Gastroesophageal sphincter (tissue), 4 donors: ENCODE measurements at places on chromosomes 1 and 21.
A peak's percentile ranks its signal among the peaks of the same experiment; 100 is the strongest.

DNA sequence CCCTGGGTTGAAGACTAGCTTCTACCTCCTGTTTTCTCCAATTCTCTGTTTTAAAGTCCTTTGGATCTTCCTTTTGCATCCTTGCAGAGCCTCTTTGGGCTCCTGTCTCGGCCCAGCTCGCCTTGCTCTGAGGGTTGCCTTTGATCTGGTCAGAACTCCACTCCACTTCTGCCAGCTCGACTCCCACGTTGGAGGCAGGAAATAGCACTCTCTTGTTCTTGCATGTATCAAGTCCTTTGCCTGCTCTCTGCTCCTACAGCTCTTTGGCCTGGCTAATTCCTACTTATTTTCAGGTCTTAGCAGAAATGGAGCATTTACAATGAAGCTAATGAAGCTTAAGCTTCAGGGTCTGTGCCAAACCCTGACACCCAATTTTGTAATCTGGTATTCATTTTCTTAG is 21.1 kb upstream of the B3GALNT2 start:
- ATAC-seq: no peak

- ATAC-seq: no peak
Observed at GRCh38 chr21:32233055-32233546, 45.7 kb downstream of the MIS18A start.

- no peak for ATAC-seq
Observed at GRCh38 chr1:3172431-3173380, 103.7 kb downstream of the PRDM16 start.

- ATAC-seq: peak; percentile 10
Observed at GRCh38 chr1:210252621-210253051, 20.0 kb downstream of the SERTAD4 start.

DNA sequence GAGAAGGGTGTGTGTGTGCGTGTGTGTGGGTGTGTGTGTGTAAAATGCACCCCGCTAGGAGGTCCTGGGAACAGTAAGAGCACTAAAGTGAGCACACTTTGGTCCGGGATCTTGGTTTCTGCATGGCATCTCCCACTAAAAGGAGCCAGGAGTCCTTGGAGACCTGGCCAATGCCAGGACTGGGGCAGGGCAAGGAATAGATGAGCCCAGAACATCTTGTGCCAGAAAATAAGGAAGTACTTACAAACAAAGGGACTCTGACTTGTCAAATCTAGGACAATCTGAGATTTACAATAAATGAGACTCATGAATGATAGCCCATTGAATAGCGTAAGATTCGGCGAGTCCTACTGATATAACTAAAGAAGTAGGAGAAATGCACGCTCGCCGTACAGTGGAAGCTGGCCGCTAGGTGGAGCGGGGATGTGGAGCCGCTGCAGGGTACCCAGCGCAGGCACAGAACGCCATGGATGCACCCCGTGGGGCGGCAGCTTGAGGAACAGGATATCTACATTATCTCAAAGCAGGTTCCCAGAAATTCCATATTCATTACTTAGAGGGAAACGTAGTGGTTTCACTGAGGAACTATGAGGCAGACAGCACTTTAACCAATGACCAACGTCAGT is 7.1 kb downstream of the SLC37A1 start:
- no peak for ATAC-seq

GRCh38 chr1:54302951-54303843 is 103.0 kb downstream of the SSBP3 start:
- no peak for ATAC-seq

DNA sequence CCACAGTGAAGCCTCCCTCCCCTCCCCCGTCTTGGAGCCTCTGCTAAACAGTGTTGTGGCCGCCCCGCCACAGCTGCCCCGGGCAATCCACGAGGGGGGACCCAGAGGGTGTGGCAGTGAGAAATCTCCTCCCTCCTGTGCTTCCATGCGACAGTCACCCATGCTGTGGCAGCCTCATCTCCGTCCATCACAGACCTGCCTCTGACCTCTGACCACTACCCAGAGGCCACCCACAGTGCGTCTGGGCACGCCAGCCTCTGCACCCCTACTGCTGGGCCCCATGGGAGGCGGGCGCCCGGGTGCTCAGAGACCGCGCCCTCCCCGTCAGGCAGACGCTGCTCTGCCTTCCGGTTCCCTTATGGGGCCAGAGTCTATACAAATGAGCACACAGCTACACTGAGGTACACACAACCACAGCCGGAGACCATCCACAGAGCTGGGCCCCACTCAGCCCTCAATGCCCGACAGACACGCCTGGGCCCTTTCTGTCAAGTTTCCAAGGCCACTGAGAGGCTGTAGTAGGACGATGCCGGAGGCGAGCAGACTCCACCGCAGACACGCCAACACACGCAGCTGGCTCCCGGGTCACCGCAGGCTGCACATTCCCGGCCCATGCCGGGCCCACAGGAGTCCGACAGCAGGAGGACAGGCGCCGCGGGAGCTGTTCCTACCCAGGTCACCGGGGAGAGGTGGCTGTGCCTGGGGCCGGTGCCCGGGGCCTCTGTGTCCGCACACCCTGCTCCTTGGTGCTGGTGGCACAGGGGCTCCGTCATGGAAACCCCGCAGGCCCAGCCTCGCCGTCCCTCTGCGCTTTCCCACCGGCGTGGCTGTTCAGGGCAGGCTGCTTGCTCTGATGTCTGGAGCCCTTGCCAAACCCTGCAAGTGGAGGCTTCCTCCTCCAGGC is 23.9 kb upstream of the TMEM52 start:
- no peak for ATAC-seq

GRCh38 chr1:206575894-206576737 is 36.1 kb downstream of the EIF2D start:
- ATAC-seq: no peak

DNA sequence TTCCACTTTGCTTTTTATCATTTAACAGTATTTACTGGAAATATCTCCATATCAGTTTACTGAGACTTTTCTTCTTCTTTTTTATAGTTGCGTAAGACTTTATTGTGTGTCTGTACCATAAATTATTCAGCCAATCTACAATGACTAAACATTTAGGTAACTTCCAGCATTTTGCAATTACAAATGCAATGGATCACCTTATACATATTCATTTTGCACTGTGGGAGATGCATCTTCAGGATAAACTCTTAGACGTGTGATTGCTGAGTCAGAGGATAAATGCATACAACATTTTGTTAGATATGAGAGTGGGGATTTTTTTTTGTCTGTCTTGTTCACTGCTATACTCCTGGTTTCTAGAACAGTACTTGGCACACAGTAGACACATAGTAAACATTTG is 95.7 kb upstream of the GCLM start:
- ATAC-seq: no peak

DNA sequence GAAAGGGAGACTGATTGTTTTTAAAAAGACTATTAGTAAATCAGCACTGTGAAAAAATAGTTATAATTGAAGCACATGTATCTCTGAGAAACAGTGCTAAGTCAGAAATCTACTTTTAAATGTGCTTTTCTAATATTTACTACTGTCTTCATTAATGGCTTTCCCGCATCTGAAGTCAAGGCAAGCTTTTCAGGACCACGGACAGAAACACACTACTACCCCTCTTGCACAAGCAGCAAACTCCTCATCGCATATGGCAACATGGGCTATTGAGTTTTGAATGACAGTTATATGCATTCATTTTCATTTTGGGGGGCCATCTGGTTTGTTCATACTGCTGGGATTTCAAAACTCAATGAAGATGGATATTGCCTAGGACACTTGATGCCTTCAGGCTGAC is 433.4 kb upstream of the CAMK1G start:
- ATAC-seq: no peak

GRCh38 chr1:47913225-47913823 is 83.9 kb downstream of the TRABD2B start:
- no peak for ATAC-seq

- no peak for ATAC-seq
Observed at GRCh38 chr1:32666901-32667566, 16.0 kb downstream of the RBBP4 start.

DNA sequence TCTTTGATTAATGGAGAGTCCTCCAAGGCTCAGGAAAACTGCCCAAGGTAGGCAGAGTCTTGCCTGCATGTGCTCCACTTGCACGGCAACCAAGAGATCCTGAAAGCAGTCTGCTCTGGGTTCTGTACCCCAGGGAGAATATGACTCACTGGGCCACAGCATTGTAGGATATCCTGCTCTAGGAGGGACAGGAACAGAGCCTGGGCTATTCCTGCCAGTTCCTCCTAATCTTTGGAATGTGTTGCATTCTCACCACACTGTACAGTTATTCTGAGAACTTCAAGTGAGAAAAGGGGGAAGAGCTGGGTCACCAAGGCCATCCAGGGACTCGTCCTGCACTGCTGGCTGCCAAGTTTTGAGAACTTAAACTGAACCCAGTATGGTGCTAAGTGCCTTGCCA is 278.5 kb downstream of the MATN1 start:
- ATAC-seq: no peak

DNA sequence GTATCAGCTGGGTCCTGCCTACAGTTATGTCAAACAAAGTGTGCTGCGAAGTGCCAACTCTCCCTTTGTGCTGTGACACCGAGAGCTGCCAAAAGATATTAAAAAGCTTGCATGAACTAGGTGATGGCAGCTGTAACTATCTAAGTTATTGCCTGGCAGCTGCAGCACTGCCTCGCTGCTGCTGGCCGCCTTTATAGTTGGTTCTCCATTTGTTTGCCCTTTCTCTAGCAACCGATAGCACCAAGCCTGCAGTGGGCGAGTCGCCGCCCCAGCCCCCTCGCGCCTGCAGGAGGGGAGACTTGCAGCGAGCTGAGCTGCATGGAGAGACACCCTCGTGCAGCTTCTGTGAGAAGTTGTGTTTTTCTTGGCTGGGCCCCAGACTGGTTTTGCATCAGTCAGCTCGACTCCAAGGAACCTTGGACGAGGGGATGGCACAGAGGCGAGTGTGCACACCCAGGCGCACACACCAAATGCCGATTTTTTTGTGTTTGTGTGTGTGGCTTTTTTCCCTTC is 330.6 kb downstream of the RPS6KC1 start:
- no peak for ATAC-seq

GRCh38 chr1:2255420-2256369 is 27.6 kb downstream of the SKI start:
- ATAC-seq: peak; percentile 44

GRCh38 chr1:93448292-93448982 is 519 bp downstream of the FNBP1L start:
- ATAC-seq: peak; percentile 43

GRCh38 chr1:46254668-46255067 is 7.1 kb downstream of the RAD54L start:
- no peak for ATAC-seq

DNA sequence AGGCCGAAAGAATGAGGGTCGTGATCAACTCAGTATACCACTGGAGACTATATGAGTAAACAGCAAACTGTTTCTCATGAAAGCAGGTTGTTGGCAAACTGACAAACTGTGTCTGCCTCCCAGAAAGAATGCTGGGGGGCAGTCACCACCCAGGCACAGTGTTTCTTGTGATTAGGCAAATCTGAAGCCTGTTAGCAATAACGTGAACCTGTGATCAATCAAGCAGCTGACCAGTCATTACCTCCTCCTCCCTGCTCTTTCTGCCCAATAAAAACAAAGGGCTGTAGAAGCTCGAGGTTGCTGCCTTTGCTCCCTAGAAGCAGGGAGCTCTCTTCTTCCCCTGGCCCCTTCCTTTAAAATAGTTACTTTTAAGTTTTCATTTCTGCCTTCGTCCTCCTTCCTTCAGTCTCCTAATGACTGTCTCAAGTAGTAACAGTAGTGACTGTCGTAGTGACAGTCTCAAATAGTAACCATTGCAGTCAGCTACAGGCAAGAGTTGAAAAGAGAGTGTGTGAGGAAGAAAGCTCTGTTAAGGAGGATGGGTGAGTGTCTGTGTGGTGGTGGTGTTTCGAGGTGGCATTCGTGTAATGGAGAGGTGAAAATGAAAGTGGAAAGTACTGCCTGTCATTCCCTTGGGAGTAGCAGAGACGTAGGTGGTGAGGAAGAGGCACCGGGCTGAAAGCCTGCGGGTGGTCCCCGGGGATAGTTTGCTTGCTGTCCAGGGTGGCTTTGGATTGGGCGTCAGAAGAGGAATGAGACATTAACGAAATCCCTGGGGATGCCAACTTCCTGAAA is 14.5 kb downstream of the HHAT start:
- peak; percentile 22 for ATAC-seq

DNA sequence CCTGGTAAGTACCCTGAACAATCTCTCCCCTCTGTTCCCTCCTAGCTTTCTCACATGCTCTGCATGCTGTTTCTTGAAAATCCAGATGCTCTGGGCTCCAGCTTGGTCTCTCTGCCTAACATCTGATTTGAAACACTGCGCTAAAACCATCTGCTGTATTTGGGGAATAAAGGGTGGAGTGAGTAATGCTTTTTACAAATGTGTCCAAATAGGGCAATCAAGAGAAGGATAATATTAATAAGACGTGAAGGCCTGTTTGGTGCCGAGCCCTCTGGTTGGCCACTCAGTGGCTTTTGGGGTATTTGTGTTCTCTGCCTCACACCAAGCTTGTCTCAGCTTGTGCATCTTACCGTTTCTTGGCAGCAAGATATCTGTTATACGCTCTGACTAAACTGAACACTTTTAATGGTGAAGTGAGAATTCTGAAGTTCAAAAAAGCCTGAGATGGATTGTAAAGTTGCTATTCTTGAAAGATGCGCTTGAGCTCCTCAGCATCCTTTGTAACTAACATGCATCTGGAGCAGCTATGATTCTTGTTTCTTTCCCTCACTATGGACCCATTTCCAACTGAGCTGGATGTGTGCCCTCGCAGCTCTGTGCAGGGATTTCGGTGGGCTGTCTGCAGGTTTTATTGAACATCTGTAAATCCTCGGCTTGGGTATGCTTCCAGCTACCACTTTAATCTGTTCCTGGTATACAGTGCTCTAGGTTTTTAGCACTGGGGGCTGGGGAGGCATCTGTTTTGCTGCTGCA is 269.4 kb downstream of the RWDD3 start:
- no peak for ATAC-seq

- ATAC-seq: no peak
Observed at GRCh38 chr1:71240656-71241055, 159.8 kb upstream of the ZRANB2 start.

GRCh38 chr1:155062702-155063411 is 683 bp upstream of the EFNA4 start:
- peak; percentile 38 for ATAC-seq

GRCh38 chr1:183739741-183740271 is 65.1 kb upstream of the RGL1 start:
- ATAC-seq: no peak

GRCh38 chr1:43315481-43315880 is 14.7 kb downstream of the TIE1 start:
- ATAC-seq: no peak

- ATAC-seq: no peak
Observed at GRCh38 chr1:83776913-83777757, 221.8 kb downstream of the TTLL7 start.

DNA sequence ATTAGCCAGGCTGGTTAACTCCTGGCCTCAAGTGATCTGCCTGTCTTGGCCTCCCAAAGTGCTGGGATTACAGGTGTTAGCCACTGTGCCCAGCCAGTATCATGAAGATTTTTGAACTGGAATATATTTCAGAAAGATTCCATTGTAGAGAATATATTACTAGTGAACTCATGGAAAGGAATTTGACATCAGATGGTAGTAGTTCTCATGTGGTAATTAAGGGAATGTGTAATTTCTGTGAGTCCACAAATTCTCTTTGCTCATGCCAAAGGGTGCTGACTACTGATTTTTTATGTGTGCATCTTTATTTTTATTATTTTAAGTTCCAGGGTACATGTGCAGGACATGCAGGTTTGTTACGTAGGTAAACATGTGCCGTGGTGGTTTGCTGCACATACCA is 10.4 kb downstream of the DTL start:
- no peak for ATAC-seq

GRCh38 chr1:63773496-63773814 is 362 bp upstream of the ROR1 start:
- ATAC-seq: peak; percentile 23
